CD8-positive, alpha-beta memory T cell (primary cell): ENCODE measurements at places on chromosomes 7 and 10.

GRCh38 chr7:136138991-136139390, 161.8 kb upstream of the MTPN start:
- DNase-seq, result no peak

DNA sequence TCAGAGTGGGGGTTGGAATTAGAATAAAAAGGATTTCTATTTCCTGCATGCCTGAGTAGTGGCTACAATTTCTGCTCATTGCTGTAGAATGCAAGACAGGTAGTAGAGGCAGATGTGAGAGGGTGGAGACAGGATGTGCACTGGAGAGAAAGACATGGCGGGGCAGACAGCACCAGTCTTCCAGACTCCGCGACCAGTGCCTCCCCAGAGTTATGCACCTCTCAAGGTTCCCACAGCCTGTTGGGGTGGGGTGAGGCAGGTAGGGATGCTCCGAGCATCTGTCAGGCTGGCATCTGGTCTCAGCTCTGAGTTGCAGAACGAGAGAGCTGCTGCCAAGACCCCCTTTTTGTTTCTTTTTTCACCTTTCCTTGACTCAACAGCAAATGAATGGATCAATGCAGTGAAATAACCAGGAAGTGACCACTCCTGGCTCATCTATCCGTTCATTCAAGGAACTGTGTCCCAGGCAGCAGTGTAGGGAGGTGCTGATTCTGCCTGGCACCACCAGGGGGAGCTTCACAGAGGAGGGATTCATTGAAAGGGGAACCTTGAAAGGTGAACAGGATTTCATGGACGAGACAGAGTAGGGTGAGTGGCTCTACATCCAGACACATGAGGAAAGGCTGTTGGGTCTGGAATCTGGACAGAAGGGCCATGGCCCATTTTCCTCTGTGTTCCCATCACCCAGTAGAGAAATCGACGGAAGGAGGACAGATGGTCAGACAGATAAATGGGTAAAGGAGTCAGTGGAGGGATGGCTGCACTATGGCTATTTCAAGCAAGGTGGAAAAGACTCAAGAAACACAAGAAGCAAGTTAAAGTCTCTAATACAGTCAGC, 17.2 kb upstream of the SLC18A3 start:
- peak; percentile 11 for DNase-seq

GRCh38 chr10:115696747-115697146, 576.3 kb downstream of the GFRA1 start:
- DNase-seq, result no peak

GRCh38 chr10:14056610-14057332, 274.0 kb downstream of the FRMD4A start:
- no peak for DNase-seq
